ENCODE measurements at places on chromosomes 5 and 9.
A peak's percentile ranks its signal among the peaks of the same experiment; 100 is the strongest.

GRCh38 chr9:95217936-95218335, 99.6 kb downstream of the FANCC start:
- DNase-seq: no peak

DNA sequence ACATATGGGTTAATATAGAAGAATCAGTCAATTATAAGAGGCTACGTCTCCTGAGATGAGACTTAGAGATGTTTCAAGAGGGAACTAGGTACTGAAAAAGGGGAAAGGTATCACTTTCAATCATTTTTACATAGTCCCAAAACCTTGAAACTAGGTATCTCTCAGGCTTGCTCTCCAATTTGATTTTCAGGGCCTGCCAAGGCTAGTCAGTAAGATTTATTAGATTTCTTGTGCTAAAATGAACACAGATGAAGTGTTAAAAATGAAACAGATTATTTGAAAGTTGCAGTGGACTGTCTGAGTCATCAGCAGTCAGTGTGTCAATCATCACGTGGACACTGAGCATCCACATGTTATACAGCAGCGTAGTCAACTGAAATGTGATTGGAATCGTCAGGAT, 591.1 kb downstream of the DTWD2 start:
- DNase-seq: no peak

- DNase-seq: no peak
These were observed 36.2 kb downstream of the INSYN2B start for GRCh38 chr5:169944115-169944514.

DNA sequence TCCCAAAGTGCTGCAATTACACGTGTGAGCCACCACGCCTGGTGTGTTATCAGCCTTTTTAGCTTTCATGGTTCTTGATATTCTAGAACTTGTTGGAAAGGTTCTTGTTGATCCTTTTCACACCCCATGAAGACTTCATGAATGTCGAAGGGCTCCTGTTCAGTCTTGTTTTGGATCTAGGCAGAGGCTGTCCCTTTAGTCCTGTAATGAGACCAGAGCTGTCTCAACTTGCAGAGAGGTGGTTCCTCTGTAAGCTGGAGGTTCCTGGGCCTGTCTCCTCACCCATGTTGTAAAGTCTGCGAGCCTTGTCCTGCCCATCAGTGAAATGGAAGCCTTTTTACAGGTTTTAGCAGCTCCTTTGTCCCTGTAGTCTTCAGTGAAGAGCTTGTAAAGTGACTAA, 38.2 kb downstream of the PRRC2B start:
- DNase-seq: no peak

DNA sequence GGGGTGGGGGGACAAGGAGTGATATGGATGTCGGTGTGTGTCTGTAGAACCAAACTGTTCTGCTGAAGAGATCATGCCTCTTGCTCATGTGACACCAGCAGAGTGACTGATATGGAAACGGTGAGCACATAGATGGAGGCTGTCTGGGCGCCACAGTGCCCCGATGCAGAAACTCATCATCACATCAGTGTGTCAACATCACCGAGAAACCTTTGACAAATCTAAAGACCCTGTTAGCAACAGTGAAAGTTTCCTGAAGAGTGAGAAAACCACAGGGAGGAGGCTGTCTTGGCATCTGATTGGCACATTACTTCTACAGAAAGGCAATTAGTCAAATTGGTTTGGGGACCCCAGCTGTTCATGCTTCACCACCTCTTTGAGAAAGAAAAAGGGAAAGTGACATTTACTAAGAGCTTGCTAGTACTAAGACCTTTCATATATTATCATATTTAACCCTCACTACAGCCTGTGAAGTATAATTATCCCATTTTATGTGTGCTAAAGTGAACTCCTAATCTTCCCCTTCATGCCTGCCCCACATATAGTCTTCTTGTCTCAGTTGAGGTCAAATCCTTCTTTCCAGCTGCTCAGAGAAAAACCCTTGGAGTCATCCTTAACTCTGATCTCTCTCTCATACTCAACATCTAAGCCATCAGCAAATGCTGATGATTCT, 25.6 kb downstream of the CSF2 start:
- no peak for DNase-seq

DNA sequence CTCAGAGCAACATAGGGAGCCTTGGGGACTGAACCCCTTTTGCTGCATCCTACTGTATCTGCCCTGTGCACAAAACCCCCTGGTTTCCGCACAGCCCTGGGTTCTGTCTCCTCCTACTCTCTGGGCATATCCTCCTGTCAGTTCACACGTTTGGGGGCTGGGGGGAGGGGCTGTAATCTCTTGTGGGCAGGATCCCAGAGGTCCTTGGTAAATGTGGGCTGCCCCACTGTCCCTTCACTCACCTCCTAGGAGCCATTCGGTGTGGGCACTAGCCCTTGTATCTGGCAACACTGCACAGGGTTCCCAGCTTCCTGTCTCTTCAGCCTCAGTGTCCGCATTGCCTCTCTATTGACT, 271.8 kb upstream of the DMAC1 start:
- DNase-seq: no peak

- DNase-seq: no peak
These were observed 265.9 kb upstream of the NR4A3 start for GRCh38 chr9:99555792-99556191.

- no peak for DNase-seq
These were observed 22.1 kb upstream of the KIF2A start for GRCh38 chr5:62283861-62284260.

DNA sequence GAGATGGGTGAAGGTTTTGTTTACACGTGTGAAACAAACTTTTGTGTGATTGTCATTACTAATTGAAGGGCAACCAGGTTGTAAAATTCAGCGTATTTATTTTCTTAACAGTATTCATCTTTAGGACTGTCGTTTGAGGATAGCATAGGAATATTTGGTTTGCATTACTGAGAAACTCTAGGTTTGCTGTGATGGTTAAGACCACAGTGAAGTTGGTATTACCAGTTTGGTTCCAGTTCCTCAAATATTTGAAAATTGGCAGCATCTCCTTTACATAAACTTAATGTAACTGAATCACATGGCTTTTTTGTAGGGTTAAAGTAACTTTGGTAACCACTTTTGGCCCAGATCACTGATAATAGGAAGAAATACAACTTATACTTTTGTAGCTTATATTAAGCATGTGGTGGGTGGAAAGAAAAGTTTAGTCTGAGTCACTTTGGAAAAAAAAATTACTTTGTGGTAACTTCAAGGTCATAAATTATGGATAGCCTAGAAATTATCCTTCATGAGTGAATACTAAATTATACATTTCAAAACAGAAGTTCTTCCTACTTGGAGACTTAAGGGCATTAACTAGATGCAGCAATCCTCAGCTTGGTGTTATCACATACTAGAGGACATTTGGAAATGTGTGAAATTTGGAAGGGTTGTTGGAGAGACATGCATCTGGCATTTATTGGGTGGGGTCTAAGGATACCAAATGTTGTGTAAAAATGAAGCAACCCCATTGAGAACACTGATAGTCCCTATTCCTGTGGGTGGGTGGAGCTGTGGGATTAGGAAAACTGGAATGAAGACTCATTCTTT, 33.9 kb downstream of the G3BP1 start:
- peak; percentile 69 for DNase-seq

DNA sequence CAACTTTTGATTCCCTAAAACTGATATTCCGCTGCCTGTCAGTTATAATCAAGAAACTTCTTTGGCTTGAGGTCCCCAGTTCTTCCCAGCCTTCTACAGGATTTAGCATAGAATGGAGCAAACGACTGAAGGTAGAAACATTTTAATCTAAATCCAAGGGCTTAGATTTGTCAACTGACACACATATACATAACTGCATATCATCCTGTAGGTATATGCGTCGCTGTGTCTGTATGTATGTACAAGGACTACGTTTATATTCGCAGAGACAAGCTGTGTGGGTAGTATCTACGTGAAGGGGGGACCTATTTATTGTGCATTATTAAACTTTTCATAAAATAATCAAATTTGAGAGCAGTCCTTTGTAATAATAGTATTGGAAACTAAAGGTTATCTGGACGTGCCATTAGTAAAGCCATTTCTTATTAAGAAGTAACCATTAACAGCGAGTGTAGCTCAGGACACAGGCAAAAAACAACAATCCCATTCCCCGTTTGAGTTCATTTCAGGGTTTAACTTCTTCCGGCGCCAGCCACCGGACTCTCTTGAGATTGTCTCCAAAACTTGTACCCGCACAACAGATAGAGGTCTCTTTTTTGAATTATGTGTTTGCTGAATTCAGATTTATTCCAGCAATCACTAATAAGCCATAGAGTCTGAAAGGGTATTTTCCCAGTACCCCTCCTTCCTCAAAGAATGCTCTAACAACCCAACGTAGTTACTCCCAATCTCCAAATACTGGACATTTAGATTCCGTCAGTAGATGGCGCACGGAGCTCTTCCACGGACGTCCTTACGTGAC, 2.1 kb upstream of the MLLT3 start:
- peak; percentile 48 for DNase-seq

- DNase-seq: no peak
These were observed 339.5 kb downstream of the CTNND2 start for GRCh38 chr5:11564706-11565105.

DNA sequence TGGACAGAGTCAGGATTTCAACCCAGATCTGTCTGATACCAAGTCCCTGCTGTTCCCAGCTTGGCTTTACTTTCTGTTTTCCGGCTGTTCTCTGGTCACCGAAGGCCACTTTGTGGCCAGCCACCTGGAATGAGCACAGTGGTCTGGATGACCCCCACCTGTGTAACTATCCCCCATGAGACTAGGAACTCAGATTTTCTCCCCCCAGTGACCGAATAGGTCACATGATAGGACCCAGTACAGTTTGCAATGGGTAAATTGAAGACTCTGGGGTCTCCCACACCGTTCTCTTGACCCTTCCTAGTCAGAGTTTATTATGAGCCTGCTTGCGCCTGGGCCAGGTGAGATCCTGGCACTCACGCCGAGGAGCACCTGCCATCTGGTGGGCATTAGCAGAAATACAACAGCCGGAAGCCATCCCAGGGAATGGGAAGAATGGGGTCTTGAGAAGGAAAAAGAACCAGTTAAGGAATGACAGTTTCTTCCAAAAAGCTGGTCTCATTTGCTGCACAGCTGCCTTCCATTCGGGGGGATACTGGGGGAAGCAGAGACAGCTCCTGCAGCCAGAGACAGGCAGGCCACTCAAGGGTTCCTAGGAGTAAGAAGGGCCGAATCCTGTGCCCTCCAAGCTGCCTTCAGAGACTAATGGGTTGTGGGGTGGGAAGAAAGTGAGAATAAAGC, 7.1 kb downstream of the PHYHD1 start:
- DNase-seq: peak; percentile 60

- peak; percentile 67 for DNase-seq
These were observed 70.8 kb upstream of the LPCAT1 start for GRCh38 chr5:1594357-1595106.
